NCI-H1092 (cell line): ENCODE measurements at places on chromosomes 1 and 21.

DNA sequence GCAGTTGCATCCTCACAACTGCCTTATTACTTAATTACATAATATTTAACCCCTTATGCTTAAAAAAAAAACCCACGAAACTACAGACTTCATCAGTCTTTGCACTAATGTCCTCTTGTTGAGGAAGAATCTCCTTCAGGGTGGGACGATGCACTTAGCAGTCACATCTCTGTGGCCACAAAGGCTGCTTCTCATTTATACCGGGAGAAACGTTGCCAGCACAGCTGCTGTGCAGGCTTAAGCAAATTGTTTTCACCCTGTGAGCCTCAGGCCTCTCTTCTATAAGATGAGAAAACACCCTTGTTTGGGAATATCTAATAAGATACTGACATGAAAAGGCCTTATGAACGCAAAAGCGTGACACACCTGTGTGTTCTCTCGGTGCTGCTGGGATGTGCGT, 2.9 kb upstream of the OBSCN start:
- no peak for DNase-seq

- no peak for DNase-seq
Measured at GRCh38 chr1:226983992-226984364, 43.9 kb downstream of the COQ8A start.

- DNase-seq = no peak
Measured at GRCh38 chr1:37415611-37416244, 58.7 kb upstream of the ZC3H12A start.

- peak; percentile 37 for DNase-seq
Measured at GRCh38 chr1:30929135-30929889, 20.8 kb upstream of the SDC3 start.

- no peak for DNase-seq
Measured at GRCh38 chr1:19478322-19478721, 7.0 kb downstream of the CAPZB start.

GRCh38 chr1:183244466-183244865, 58.4 kb downstream of the LAMC2 start:
- DNase-seq = no peak

- DNase-seq = peak; percentile 19
Measured at GRCh38 chr21:41953831-41954653, at the start of gene C2CD2. Gene C2CD2 (minus strand): TSS chr21:41954018. CDS start chr21:41953648, 370 bp downstream.

GRCh38 chr1:204634260-204634910, 51.2 kb downstream of the LRRN2 start:
- DNase-seq = peak; percentile 84

- no peak for DNase-seq
Measured at GRCh38 chr1:170853867-170854266, 81.5 kb upstream of the MROH9 start.

- no peak for DNase-seq
Measured at GRCh38 chr1:156429313-156430060, 60.5 kb downstream of the RHBG start.

GRCh38 chr1:81158592-81158991, 642.1 kb upstream of the ADGRL2 start:
- no peak for DNase-seq

DNA sequence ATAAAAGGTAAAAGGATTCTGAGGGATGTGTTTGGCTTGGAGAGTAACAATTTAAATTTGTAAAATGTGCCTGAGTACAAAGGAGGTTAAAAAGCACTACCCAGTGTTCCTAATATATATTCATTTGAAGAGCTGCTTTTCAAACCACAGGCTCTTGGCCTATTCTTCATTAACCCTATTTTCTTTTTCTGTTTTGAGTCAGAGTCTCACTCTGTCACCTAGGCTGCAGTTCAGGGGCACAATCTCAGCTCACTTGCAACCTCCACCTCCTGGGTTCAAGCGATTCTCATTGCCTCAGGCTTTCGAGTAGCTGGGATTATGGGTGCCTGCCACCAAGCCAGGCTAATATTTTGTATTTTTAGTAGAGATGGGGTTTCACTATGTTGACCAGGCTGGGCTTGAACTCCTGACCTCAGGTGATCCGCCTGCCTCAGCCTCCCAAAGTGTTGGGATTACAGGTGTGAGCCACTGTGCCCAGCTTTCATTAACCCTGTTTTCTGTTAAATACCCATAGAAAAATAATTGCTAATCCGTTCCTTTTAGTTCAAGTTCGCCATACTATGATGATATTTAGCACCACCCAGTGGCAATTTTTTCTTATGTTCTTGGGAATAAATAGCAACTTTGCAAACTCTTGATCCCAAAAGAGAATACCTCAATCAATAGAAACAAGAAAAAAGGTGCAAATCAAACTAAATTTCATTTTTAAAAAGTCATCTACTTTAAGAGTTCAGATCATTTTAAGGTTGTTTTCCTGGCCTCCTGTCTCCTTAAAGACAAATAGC, 30.5 kb downstream of the ZBTB8OS start:
- DNase-seq = no peak

DNA sequence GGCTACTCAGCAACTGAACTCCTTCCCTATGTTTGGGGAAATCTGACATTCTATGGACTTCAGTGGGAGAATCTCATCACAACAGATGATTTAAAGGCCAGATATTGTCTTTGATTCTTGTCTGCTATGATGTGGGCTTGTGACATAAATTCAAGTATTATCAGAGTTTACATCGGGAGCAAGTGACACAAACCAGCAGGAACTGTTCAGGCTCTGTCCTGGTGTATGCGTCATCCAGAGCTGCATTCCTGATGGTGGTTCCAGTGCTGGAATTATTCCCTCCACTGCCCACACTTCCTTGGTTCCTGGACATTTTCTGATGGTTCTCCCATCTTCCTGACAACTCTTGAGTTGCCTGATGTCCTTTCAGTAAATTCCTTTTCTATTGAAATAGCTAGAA, 10.8 kb upstream of the LSM10 start:
- no peak for DNase-seq

GRCh38 chr1:218717575-218717974, 372.4 kb downstream of the TGFB2 start:
- no peak for DNase-seq
